ENCODE measurements at places on chromosomes 6 and 20. TPM values are rescaled to one million over a fixed set of nuclear protein-coding genes. Genes with fewer than 3 reads are reported as not detected.

Gene SPATS1
- not detected for polyA plus RNA-seq

Gene TGM3
- polyA plus RNA-seq = not detected

Gene GJA1
- 306 TPM for polyA plus RNA-seq

Gene PRDM1
- polyA plus RNA-seq = 5.2 TPM

Gene CAGE1
- polyA plus RNA-seq = not detected

Gene OR2J3
- not detected for polyA plus RNA-seq

Gene TUBB1
- polyA plus RNA-seq = not detected

Gene TFAP2D
- polyA plus RNA-seq = not detected

Gene RBM12
- 60.2 TPM for polyA plus RNA-seq

Gene WFDC2
- not detected for polyA plus RNA-seq

Gene RNF182
- polyA plus RNA-seq = 1.9 TPM

Gene APCDD1L
- polyA plus RNA-seq = 1.7 TPM

Gene OLIG3
- polyA plus RNA-seq = not detected

Gene POLH
- 19.6 TPM for polyA plus RNA-seq

Gene KCNK16
- not detected for polyA plus RNA-seq

Gene ADGB
- not detected for polyA plus RNA-seq

Gene TASP1
- polyA plus RNA-seq = 5.4 TPM

Gene SEMG1
- polyA plus RNA-seq = not detected

Gene TFAP2A
- polyA plus RNA-seq = 12.6 TPM

Gene ANGPT4
- not detected for polyA plus RNA-seq

Gene TRIM10
- not detected for polyA plus RNA-seq

Gene IL17A
- polyA plus RNA-seq = not detected

Gene ELOVL2
- polyA plus RNA-seq = 0.21 TPM

Gene YIPF3
- polyA plus RNA-seq = 355 TPM

Gene OVOL2
- polyA plus RNA-seq = not detected

Gene CYP24A1
- polyA plus RNA-seq = 0.07 TPM

Data from BJ (cell line).